ENCODE measurements at places on chromosomes 6 and 20.

GRCh38 chr6:32889533-32889932 lies 35.5 kb downstream of the PSMB9 start:
- no peak for DNase-seq

GRCh38 chr6:133190912-133191311 lies 50.2 kb upstream of the EYA4 start:
- DNase-seq: no peak

- DNase-seq: no peak
Measured at GRCh38 chr6:52667572-52667971, 3.3 kb upstream of the TMEM14A start.

GRCh38 chr6:169851641-169852503 lies 100.5 kb downstream of the ERMARD start:
- DNase-seq: no peak

DNA sequence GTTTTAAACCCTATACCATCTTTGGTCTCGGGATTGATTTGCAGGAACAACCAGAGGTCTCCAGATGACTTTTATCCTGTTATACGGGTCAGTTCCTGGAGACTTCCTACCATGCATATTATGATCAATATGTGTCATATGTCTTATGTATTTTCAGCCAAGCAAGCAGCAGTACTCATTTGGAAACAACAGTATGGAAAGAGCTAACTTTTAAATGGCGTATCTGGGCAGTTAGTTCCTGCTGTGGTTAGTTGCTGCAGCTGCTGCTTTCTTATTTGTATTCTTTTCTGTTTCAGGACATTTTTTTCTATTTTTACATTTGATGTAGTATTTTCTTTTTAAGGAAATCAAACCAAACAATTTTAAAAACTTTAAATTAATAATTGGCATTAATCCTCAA lies 207.5 kb downstream of the MANEA start:
- DNase-seq: no peak

- DNase-seq: no peak
Measured at GRCh38 chr6:55968926-55969325, 93.5 kb upstream of the BMP5 start.

GRCh38 chr6:49552596-49552995 lies 2.1 kb downstream of the C6orf141 start:
- DNase-seq: no peak

GRCh38 chr6:75991941-75992340 lies 80.5 kb downstream of the IMPG1 start:
- no peak for DNase-seq

DNA sequence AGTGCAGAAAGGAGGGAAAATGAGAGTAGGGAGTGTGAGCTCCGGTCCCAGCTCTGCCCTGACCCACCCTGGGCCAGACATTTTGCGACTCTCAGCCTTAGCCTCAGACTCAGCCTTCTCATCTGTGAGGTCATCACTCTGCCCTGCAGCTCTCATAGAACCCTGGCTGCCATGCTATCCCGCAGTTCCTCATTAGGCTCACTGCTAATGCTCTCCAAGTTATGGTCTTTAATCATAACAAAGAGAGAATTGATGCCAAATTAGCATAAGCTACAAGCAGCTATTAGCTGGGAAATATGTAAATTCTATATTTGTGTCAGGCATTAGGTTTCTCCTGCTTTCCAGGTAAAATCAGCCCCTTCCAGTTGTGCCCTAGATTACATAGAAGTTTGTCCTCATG lies 46.5 kb upstream of the MLN start:
- DNase-seq: no peak

DNA sequence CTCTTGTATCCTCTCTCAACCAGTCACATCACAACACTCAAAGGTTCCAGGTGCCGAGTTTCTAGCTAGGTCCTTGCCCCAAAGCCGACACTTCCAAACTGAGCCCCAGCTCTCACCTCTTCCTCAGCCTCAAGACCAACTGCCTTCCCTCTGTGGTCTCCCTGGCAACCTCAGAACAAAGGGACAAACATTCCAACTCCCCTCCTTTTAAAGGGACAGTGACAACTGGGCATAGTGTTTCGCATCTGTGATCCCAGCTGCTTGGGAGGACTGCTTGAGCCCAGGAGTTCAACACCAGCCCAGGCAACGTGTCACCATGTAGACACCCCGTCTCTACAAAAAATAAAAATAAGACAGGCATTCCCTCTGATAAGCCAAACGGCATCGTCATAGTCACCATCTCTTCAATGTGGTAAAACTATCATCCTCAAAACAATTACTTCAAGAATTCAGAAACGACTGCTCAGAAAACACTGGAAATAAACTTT lies 11.3 kb downstream of the DIDO1 start:
- no peak for DNase-seq

DNA sequence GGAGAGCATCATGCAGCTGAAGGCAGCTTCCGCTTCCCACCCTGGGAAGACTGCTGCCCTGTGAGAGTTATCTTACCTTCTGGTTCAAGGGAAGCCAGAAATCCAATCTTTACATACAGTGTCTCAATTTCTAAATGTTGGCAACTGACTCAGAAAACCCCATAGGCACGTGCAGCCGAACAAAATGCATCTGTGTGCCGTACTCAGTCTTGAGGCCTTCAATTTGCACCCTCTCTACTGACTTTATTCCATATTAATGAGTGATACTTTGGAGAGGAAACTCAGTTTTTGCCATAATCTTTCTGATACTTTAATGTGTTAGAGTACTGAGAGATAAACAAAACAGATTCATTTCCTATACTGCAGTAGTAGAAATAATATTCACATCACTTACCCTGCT lies 172.5 kb upstream of the C6orf118 start:
- no peak for DNase-seq

GRCh38 chr6:111900735-111901134 lies 27.5 kb upstream of the FYN start:
- DNase-seq: no peak

- DNase-seq: no peak
Measured at GRCh38 chr20:22773344-22773743, 189.0 kb upstream of the FOXA2 start.

- DNase-seq: no peak
Measured at GRCh38 chr6:109062216-109062615, 32.4 kb downstream of the SESN1 start.

DNA sequence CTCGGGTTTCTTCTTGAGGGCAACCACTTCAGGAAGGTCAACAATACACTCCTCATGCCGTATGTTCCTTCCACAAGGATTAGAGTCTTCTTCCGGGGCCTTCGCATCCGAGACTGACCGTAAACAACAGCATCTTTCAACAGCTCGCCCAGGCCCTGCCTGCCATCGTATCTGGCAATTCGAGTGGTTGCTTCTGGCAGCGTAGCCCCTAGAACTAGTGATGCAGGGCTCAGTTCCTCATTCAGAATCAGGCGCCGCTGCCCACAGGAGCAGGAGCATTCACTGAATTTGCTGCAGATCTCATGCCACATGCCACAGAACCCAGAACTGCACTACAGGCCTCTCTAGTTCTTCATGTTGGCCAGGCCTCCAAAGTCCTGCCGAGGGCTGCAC lies 59.0 kb upstream of the AFDN start:
- no peak for DNase-seq

- DNase-seq: no peak
Measured at GRCh38 chr6:47303342-47303741, 6.4 kb downstream of the TNFRSF21 start.

DNA sequence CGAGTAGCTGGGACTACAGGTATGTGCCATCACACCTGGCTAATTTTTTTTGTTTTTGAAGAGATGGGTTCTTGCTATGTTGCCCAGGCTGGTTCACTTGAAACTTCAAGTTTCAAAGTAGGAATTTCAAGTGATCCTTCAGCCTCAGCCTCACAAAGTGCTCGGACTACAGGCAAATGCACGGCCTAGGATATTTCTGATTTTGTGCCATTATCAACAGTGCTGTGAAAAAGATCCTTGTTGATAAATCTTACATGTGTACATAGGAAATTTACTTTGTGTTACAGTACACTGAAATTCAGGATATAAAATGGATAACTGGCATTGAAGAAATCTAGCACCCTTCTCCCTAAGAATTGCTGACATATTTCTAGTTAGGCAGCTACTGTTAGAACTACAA lies 184.6 kb upstream of the PRDM1 start:
- no peak for DNase-seq

DNA sequence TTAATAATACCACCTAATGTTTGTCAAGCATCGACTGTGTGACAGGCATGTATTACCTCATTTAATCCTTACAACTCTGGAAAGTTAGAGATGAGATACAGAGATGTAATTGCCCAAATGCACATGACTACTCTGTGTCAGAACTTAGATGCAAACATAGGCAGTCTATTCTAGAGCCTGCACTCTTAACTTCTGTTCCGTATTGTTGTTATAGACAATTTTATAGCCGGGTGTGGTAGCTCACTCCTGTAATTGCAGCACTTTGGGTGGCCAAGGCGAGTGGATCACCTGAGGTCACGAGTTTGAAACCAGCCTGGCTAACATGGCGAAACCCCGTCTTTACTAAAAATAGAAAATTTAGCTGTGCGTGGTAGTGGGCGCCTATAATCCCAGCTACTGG lies 15.0 kb downstream of the IFT52 start:
- DNase-seq: no peak

Measured in activated CD4-positive, alpha-beta T cell treated with anti-CD3 and anti-CD28 coated beads for 4 hours (primary cell).